Left ventricle myocardium superior (tissue), 1 donor: ENCODE measurements at places on chromosomes 11 and 22.

DNA sequence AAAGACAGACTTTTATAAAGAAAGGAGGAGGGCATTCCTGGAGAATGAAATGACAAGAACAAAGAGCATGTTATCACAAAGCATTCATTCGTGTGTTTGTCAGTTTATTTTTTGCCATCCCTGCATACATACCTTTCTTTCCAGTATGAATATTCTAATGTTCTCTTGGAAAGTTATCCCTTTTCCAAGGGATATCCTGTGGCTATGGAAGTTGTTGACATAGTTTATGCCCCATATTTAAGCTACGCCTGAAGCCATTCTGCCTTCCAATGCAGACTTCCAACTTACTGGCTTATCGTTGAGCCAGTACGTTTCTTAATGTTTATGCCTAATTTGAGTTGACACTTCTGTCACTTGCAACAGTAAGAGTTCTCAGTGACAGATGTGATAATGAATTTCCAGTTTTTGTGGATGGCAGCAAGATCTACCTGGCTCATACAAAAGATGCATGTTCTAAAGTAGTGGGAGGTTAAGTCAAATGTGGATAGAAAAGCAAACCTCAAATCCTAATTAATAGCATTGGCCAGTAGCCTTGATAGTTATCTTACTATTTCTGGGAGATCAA, 133.3 kb upstream of the ANO3 start:
- DNase-seq: no peak

- no peak for DNase-seq
These were observed 114.5 kb downstream of the KIRREL3 start for GRCh38 chr11:126886085-126886484.

GRCh38 chr22:19626666-19627065, 87.6 kb upstream of the SEPTIN5 start:
- DNase-seq: no peak

GRCh38 chr11:61684870-61685616, 4.9 kb downstream of the DAGLA start:
- no peak for DNase-seq

DNA sequence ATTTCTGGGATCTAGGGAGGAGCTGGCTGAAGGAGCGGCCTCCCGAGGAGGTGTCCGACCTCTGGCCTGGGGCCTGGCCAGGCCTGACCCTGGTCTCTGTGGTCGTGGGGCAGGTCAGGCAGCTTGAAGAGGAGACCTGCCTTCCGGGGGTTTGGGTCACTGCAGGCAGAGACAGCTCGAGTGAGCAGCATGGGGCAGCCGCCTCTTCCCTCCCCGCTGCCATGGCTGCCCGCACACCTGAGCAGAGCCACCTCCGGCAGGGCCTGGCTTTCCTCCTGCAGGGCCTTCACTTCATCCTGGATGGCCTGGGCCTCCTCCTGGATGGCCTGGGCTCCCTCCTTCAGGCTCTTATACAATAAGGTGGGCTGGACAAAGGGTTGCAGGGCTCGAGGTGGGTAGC, 8.0 kb upstream of the NAALADL1 start:
- DNase-seq: no peak

DNA sequence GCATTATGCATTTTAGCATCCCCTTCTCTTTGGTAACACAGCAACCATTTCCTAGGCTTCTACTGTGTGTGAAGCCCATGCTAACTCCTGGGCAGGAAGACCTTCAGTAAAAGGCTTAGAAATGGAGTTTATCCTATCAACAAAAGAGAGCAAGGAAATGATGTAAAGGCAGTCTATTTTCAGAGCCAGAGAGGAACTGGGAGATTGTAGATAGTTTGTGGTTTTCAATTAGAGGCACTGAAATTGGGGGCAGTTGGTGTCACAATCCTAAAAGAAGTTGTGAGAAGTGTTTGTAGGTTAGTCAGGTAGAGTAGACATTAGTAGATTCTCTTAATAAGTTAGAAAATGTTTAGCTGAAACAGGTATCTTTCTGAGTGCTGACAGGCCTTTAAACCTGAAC, 7.1 kb downstream of the ACAD8 start:
- DNase-seq: no peak

DNA sequence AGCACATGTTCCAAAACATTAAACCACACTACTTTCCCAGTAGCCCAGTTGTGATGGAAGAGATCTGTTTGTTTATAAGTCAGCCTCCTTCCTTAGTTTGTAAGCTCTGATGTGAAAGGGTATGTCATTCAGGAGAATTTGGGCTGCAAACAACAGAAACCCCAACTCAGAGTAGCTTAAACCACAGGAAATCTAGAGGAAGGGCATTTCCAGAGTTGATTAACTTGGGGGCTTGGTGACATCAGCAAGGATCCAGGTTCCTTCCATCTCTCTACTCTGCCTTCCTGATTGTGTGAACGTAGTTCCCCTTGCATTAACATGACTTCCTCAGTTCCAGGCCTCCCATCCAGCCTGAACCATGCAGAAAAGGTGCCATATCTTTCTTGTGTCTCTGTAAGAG, 6.5 kb upstream of the FJX1 start:
- no peak for DNase-seq
